ENCODE measurements at places on chromosomes 13 and 19.

GRCh38 chr13:108020027-108020426 is 195.3 kb downstream of the LIG4 start:
- no peak for DNase-seq

DNA sequence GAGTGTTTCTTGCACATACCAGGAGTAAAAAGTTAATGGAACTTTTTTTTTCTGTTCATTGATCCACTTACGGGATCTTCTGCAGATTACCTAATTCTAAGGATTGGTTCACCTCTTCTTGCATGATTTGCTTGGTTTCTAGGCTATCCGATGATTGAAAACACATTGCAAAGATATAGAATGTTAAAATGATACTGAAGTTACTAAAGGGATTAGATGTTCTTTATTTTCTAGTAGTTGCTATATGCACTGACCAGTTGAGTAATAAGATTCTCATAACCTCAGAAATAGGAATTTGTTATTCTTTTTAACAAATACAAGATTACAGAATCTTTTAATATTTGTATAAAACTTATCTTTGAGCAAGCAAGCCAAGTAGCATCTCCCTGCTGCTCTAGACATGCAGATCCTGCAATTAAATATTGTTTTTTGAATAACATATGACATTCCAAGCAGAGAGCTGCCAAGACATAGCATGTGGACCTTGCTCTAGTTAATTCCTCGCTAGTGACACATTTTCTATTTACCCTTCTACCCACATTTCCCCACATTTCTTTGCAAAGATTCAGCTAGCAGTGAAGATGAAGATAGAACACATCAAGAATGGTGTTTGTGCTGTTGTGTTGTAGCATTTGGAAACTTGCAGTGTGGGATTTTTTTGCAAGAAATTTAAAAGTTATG is 51.7 kb upstream of the RNF113B start:
- DNase-seq, result no peak

- no peak for DNase-seq
Observed at GRCh38 chr19:49114630-49115363, 627 bp downstream of the LIN7B start.

DNA sequence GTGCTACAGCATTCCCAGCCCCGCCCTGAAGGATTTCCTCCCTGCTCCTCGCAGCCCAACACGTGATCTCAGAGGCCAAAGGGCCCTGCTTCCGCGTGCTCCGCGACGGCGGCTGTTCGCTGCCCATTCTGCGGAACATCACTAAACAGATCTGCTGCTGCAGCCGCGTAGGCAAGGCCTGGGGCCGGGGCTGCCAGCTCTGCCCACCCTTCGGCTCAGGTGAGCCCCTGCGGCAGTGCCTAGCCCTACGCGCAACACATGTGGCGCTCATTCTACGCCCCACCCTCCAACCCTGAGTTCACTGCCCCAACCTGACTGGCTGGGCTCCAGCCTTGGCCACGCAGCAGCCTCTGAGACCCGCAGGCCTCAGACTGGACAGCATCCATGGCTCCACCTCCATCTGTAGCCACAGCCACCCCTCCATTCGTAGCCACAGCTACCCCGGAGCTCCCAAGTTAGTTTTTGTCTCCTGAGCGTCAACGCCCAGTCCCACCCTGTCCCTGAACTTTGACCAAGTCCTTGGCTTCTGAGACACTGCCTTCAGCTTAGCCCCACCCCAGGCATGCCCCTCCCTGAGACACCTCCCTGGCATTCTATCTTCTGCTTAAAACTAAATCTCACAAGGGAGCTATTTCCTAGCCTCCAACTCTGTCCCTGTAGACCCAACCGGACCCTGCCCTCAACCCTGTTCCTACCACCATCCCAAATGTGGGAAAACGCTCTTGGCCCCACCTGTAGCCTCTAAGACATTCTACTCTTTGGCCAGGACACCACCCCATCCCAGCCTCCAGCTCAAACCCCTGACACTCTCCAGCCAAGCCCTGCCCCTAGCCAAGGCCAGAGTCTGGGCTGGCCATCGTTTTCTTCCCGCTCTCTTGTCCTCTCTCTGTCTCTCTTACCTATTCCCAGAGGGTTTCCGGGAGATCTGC is 6.4 kb downstream of the LTBP4 start:
- DNase-seq, result no peak

Data from HS-5 (cell line).